ENCODE measurements at places on chromosomes 1 and 21. TPM values are rescaled to one million over a fixed set of nuclear protein-coding genes. Genes with fewer than 3 reads are reported as not detected.

RGS8 gene
- total RNA-seq = 0.05 TPM

SIK1 gene
- 7.8 TPM for total RNA-seq

- DNase-seq = no peak
- H3K36me3 ChIP-seq = no peaks in the 10 kb centered on the region
- H3K4me1 ChIP-seq = peaks cover 27% of the 10 kb centered on the region
- no peak overlapping the region for H3K4me3 ChIP-seq
Observed at GRCh38 chr1:30799233-30799511, 41.6 kb upstream of the LAPTM5 start.

DNA sequence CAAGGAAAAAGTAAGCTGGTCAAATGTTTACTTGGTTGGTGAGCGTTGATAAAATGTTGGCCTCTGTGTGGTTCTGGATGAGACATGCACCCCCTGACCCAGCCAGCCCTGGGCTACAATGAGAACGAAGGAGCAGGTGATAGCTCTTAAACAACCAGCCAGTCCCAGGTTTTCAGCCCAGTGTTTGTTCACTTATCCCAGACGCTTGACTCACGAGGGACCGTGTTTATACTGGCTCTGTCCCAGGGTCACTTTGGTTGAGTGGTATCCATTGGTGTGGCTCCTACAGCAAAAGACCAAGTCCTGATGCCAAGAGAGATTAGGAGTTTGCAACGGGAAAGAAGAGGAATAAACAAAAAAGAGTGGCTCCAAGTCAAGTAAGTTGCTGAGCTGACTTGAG is 86.9 kb downstream of the KCNJ15 start:
- H3K27me3 ChIP-seq = no peaks in the 10 kb centered on the region
- no peak overlapping the region for H3K4me3 ChIP-seq
- no peak for DNase-seq

DNA sequence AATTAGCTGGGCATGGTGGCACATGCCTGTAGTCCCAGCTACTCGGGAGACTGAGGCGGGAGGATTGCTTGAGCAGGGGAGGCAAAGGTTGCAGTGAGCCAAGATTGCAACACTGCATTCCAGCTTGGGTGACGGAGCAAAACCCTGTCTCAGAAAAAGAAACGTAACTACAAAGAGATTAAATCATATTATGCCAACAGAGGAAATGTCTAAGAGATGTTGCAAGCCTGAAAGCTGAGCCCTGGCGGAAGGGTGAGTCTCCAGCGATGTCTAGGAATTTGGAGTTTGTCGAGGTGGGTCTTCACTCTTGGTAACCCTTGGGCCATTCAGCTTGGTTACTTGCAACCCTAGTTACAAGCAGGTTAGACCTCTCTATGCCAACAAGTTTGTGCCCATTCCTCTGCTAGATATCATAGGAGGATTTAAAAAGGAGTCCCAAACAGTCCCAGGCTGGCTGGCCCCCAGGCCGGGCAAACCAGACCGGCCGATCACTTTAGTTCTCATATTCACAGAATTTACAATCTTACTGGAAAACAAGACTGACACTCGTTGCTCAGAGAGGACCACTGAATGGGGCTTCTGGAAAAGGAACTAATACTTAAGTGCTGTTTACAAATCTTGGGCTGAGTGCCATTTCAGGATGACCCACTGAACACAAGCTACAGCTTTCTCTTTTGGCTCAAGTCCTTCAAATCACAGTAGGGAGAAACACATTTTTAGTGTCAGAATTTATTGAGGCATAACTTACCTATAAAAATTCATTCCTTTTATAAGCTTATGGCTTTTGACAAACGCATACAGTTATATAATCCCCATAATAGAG is 27.1 kb downstream of the SLC30A1 start:
- no peak overlapping the region for H3K27ac ChIP-seq
- H3K27me3 ChIP-seq = no peaks in the 10 kb centered on the region
- peaks cover 19% of the 10 kb centered on the region for H3K4me1 ChIP-seq
- H3K36me3 ChIP-seq = no peaks in the 10 kb centered on the region
- H3K4me3 ChIP-seq = no peak overlapping the region
